ENCODE measurements at places on chromosomes 3 and 15.

GRCh38 chr3:124896824-124897526, 9.8 kb upstream of the ITGB5 start:
- no peak for DNase-seq

DNA sequence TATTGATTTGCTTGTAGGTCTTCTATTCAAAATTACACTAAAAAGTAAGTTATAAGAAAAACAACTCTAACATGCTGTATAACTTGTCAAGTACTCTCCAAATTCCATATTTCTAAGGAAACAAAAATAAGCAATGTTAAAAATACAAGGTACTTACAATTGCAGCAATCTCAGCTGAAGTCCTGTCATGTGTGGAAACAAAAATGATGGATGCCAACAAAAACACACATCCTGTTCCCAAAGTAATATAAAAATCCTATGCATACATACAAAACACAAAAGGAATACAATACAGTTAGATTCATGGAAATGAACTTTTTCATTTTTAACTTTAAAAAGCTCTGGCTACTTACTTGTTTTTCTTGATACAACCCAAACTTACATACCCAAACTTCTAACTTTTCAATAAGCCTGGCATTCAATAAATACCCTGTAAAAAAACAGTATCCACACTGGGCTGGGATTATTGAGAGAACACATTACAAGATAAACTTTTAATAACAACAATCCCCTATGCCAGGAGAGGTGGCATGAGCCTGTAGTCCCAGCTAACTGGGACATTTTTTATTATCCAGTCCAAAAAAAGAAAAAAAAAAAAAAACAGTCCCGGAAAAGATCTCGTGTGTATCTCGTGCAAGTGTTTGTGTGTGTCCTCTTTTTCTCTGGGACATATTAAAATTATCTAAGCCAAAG, 14.7 kb downstream of the CMTM6 start:
- DNase-seq, result no peak

- DNase-seq, result no peak
Observed at GRCh38 chr3:58334506-58334884, 1.8 kb downstream of the PXK start.

DNA sequence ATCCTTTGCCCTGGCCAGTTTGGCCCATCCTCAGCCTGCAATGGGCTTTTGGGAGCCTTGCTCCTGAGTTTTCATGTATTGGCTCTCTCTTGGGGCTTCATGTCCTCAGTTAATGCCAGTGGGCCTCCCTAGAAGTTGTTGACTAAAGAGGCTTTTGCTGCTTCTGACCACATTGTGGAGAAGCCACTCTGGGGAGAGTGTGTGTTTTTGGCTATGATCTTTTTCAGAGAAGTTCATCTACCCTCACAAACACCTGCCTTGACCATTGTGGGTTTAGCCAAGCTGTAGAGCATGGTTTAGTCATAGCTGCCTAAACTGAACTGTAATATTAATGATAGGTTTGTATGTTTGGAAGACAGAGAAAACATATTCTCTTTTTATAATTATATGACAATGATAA, 6.0 kb downstream of the MRAS start:
- no peak for DNase-seq

- no peak for DNase-seq
Observed at GRCh38 chr3:182620723-182621434, 172.4 kb upstream of the ATP11B start.

GRCh38 chr3:111895071-111895470, 36.0 kb downstream of the PHLDB2 start:
- DNase-seq, result peak; percentile 59

DNA sequence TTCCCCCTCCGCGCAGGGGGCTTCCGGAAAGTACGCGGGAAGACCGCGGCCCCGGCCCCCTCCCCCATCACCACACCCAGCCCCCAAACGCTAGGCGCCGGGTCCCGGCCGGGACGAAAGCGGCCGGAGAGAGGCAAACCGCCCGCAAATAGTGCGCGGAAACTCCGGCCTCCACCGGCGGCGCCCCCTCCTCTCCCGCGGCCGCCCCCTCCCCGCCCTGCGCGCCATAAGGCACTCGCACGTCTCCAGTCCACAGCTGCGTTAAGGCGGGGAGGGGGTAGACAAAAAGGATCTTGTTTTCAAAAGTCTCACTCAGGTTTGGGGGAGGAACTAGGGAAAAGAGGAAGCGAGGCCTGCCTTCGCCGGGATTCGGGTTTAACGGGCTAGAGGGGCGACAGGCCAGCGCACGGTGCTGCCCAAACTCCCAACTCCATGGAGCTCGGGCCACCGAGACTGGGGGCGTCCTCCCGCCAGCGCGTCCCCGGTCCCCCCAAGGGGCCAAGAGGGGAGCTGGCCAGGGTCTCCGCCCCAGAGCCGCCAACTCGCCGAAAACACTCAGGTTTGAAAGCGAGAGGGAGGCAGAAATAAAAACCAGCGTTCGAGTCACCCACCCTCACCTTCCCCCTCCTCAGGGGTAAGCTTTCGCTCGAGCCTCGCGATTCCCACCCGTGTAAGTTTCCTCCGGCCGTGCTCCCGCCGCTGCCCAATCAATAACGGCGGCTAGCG, 1.8 kb downstream of the ANP32A start:
- peak; percentile 60 for DNase-seq

GRCh38 chr3:16508591-16508995, 4.9 kb downstream of the RFTN1 start:
- no peak for DNase-seq

DNA sequence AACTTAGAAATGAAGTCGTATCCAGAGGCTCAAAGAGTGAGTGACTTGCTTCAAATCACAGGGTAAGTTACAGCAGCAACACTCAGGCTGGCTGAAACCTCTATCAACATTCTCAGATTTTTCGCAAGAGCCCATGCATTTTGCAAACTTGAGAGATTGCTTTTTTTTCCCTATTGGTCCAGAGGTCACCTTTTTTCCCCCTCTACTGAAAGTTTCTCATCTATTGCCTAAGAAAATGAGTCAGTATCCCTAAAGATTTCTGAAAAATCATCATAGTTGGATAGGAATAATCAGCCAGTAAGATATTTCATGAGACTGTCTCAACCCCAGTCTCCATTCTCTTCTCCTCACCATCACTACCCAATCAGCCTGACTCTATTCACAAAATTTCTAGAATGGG, 410.6 kb downstream of the FOXP1 start:
- DNase-seq, result no peak

- peak; percentile 26 for DNase-seq
Observed at GRCh38 chr3:12993517-12994356, 79.5 kb downstream of the IQSEC1 start.

DNA sequence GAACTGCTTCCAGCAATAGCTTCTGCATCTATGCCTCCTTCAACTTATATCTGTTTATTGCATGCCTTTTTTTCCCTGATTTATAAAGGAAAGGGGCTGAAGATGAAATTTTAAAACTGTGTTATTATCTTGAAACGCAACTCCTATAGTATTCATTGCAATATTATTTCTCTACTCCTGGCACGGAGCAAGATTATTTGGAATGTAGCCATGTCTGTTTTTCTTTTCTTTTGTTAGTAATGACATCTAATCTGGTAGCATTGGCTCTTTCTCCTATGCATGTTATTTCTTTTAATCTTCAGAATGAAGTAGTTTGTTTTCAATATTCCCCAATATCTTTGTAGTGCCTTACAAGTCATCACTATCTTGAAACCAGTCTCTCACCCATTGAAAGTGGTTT, 33.6 kb downstream of the KCNMB2 start:
- DNase-seq, result no peak

DNA sequence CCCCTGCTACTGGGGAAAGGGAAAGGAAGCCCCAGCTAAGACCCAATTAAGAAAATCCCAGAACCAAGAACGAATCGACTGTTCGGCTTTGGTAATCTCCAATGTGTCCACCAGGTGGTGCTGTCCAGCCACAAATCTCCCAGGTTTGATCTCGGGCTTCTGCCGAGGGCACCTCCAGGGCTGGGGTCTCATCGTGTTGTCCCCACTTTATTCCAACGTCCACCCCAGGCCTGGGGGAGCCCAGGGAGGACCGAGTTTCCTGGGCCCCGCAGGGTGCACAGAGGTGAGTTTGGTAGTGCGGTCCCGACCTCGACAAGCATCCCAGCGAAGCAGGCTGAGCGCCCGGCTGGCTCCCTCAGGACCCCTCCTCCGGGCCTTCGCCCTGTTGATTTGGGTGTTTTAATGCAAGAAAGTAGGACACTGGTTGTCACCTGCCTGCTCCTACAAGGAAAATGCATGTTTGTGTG, 185.1 kb downstream of the GOLGA6L6 start:
- DNase-seq, result peak; percentile 36

- DNase-seq, result no peak
Observed at GRCh38 chr15:68557469-68558317, 21.1 kb upstream of the CORO2B start.

GRCh38 chr3:14632442-14632930, 19.1 kb upstream of the CCDC174 start:
- no peak for DNase-seq

- DNase-seq, result no peak
Observed at GRCh38 chr3:132486099-132486498, 68.8 kb downstream of the DNAJC13 start.

DNA sequence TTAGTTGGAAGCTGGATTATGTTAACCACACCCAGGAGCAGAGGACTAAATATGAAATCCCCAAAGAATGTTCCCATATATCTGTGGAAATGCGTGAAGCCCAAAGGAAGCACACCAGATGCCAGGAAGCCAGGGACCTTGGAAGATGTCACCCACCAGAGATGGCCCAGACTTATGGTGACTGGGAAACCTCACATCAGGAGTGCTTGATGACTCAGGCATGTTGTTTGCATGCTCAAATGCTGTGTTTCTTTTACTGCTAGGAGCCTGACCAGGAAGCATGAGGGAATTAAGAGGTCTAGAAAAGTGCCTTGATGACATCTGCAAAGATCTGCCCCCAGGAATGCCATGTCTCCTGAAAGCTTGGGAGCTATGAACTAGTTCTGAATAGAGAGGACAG, 109.0 kb upstream of the SLC2A2 start:
- peak; percentile 50 for DNase-seq

GRCh38 chr15:66211670-66212562, 41.6 kb downstream of the MEGF11 start:
- no peak for DNase-seq
